Nephron progenitor cell (in vitro differentiated cells): ENCODE measurements at places on chromosomes 16 and 17.

DNA sequence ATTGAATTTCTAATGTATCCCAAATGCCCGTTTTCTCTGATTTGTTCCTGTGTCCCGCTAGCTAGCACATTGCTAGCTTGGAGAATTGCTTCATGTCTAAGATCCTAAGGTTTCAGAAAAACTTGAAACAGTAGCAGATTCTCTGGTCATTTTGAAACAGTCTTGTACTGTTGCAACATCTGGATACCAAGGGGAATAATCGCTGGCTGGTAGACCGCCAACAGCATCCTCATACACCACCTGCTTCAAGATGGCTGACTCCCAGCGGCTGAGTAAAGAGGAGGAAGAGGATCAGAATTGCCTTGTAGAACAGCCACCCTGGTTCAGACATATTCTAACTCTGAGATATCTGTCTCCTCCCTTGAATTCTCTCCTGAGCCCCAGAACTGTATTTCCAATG lies 226.7 kb upstream of the ELAC2 start:
- no peak for DNase-seq

GRCh38 chr16:75216127-75216526 lies 2.7 kb upstream of the CTRB1 start:
- DNase-seq = no peak

DNA sequence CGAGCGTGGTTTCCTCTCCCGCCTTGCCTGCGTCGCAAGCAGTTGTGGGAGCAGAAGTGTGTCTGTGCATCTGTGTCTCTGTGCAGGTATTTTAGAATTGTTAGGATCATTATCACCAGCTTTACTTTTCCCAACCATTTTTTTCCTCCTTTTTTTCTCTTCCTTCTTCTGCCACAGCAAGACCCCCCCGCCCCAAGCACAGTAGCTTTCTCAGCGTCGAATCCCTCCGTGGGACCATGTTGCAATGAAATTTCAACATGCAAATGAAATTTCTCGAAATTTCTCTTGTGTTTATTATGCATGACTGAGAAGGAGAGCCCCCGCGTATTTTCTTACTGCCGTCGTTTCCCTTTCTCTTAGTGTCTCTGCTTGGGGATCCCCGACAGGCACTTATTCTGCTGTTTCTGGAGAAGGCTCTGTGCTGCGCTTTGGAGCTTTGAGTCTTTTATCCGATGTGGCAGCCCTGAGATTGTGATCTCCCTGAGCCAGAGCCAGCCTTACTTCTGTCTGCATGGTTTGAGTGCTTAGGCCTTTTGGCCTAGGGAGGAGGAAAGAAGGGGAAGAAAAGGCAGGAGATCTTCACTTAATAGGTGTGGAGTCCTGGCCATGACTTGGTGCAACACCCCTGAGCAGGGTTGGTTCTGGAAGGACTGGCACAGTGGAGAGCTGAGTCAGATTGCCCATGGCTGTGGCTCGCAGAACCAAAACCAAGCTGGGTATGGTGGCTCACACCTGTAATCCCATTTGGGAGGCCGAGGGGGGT lies 5.0 kb downstream of the ARMC7 start:
- DNase-seq = no peak

GRCh38 chr17:71677439-71677838 lies 443.4 kb upstream of the SOX9 start:
- DNase-seq = no peak

GRCh38 chr16:26993963-26994362 lies 72.8 kb upstream of the C16orf82 start:
- no peak for DNase-seq

- no peak for DNase-seq
Measured at GRCh38 chr17:4951486-4951885, 567 bp downstream of the ENO3 start.

- no peak for DNase-seq
Measured at GRCh38 chr16:57379579-57379978, 7.3 kb downstream of the CX3CL1 start.

- DNase-seq = no peak
Measured at GRCh38 chr16:2936436-2937011, 24.8 kb downstream of the FLYWCH1 start.

DNA sequence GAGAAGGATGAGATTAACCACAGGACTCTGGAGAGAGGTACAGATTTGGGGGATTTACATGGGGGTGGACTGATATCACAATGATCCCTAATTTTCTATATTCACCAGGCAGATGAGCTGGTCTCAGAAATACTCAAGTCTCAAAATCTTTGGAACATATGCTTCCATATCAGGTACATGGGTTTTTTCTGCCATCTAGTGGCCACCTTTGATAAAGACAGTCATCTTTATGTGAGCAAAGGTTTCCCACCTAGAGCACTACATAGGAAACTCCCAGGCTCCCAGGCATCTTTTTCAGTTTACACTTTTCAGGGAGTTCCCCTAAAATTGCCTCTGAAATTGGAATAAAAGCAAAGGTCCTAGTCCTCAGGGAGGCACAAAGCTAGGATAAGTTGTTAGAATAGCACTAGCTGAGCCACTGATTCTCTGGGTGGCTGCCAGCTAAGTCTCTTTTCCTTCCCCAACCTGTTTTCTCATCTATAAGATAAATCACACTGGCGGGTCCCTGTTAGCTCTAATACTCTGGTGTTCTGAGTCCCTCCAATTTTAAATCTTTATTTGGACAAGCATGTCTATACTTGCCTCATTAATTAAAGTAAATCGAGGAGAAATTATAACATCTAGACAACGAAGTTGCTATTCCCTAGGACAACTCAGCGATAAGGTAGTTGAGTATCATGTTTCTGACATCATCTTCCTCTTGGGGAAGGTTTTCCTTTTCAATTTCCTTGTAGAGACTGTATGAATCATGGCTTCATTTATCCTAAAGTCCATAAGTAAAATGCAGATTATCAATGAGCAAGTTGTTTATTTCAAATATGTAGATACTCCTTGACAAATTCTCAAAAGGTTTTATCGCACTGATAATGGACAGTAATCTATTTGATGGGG lies 19.0 kb upstream of the MON1B start:
- DNase-seq = peak; percentile 35

- DNase-seq = no peak
Measured at GRCh38 chr16:50666658-50667496, 14.2 kb downstream of the SNX20 start.

GRCh38 chr17:64368277-64368676 lies 22.4 kb downstream of the PECAM1 start:
- no peak for DNase-seq

GRCh38 chr17:7579001-7579833 lies at the start of gene CD68:
CD68 (plus strand) TSS chr17:7579638; CDS start chr17:7579678, 40 bp downstream.
- DNase-seq = no peak

GRCh38 chr17:28765038-28765437 lies 21.2 kb downstream of the TRAF4 start:
- no peak for DNase-seq

DNA sequence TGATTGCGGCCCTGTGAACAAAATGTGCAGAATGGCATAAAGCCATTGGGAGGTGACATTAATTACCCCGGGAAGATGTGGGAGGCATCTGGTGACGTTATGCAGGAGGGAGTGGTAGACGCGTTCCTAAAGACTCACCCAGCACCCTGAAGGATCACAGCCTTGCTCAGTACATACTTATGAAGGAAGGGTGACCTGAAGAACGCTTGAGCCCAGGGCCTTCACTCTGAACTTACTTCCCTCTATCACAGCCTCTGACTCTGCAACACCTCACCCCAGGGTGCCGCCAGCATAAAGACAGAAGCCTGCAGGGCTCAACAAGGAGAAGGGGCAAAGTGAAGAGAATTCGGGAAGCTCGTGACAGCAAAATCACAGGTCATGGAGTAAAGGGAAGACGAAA lies 9.4 kb downstream of the MFSD6L start:
- no peak for DNase-seq

- DNase-seq = no peak
Measured at GRCh38 chr17:79919164-79919585, 79.9 kb upstream of the CBX4 start.

DNA sequence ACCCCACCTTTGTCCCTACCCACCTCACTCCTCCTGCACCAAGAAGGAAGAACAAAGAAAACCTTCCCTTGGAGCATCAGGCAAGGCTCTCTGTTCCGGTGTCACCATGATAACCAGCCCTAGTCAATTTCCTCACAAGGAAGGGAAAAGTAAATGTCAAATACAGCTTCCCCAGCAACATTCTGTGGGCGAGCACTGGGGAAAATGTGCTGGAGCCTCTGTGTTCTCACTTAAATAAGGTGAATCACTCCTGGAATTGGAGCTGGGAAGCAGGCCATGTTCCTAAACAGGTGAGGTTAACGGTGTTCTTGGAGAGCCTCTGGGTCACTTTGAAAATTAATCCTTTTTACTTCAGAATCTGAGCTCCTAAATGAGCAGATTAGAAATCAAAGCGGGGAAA lies 427.9 kb upstream of the ERCC4 start:
- DNase-seq = no peak

GRCh38 chr17:81978524-81979298 lies 1.3 kb downstream of the ASPSCR1 start:
- DNase-seq = no peak

- peak; percentile 70 for DNase-seq
Measured at GRCh38 chr17:66727634-66728570, 107.0 kb upstream of the CACNG5 start.

DNA sequence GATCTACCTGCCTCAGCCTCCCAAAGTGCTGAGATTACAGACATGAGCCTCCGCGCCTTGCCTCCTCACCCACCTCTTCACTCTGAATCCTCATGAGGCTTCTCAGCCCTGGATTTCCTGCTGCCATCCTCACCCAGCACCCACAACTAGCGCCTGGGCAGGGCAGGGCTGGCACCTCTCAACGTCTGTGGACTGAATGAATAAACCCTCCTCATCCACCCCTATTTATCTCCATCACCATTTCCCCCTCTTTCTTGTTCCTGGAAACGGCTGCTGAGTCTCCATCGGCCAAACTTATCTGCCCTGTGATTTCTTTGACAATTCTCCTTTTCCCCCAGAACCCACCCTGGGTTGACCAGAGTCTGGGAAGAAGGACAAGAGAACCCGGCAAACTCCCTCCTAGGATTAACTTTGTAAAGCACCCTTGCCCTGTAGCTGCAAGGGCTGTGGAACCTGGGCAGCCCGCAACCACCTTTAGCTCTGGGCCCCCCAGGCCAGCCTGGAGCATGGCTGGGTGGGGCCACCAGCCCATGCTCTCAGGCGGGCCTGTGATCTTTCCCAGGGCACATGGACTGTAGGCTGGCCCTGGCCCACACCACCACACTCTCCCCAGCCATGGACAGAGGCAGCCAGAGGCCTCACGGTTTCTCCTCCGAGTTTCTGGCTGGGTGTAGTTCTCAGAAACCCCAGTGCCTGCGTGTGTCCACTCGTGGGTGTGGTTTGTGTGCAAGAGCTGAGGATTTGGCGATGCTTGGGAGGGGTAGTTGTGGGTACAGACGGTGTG lies 2.4 kb downstream of the SPN start:
- no peak for DNase-seq

DNA sequence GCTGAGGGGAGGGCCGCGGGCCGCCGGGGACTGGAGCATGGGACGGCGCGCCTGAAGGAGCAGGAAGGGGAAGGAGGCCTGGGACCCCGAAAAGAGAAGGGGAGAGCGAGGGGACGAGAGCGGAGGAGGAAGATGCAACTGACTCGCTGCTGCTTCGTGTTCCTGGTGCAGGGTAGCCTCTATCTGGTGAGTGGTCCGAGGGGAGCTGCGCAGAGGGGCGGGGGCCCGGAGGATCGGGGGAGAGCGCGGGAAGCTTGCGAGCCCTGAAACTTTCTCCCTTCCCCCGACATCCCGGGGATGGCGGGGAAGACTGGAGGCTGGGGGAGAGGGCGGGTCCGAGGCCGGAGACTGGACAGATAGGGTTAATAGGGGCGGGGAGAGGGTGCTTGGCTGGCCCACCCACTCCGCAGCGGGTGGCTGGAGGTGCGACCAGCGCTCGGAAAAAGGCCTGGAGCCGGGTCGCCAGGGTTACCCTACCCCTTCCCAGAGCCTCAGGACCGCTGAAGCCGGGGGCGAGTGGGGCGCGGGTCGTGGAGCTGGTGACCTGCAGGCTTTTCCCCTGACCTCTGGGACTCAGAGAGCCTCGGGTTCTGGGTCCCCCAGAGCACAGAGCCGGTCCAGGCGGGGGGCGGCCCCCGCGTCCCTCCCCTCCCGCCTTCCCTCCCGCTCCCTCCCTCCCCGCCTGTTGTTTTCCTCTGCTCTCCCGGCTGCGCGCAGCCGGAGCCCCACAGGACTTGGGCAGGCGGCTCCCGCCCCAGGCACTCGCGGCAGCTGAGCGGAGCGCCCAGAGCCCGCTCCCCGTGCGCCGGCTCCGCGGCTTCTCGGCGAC lies 631 bp downstream of the NXPH3 start:
- peak; percentile 62 for DNase-seq

GRCh38 chr16:88883117-88883895 lies 16.8 kb upstream of the PABPN1L start:
- no peak for DNase-seq

DNA sequence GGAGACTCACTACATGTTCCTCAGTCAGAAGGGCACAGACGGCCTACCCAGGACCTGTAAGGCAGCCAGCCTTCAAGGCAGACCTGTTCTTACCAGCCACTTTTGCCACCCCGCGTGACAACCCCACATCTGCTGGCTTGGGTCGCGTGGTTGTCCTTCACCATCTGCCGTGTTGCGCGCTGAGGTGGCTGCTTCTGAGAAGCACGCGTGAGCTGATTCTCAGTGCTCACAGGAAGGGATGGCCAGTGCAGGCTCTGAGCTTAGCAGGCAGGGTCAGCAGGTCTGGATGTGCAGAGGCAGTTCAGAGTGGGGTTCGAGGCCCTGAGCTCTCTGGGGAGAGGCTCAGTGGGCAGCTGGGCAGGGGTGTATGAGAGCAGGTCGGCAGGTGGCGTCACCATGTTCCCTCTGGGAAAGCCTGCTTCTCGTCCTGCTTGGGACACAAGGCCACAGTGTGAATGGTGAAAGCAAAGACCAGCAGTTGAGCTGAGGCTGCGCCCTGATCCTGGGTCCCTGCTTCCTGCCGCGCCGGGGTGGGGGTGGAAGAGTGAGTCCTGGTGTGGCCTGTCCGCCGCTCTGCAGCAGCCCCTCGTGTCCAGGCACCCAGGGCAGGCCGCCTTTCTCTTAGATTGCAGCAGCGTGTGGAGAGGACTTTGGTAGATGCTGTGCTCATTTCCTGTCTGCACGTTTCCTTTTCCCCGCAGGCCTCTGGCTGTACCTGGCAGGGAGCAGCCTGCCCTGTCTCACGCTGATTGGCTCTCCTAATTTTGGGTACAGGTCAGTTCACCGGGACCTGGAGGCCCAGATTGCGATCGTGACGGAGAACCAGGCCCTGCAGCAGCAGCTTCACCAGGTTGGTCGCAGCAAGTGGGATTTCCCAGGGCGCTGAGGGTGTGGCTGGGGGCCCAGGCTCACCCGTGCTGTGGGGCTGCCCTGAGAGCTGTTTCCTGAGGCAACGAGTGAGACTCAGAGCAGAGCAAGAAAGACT lies 36.0 kb downstream of the PGS1 start:
- DNase-seq = no peak

- peak; percentile 78 for DNase-seq
Measured at GRCh38 chr16:67928561-67929364, 2.9 kb downstream of the CTRL start.

- no peak for DNase-seq
Measured at GRCh38 chr16:74738113-74738541, 36.5 kb downstream of the FA2H start.

GRCh38 chr17:17356149-17356930 lies 53.2 kb downstream of the NT5M start:
- DNase-seq = peak; percentile 81
